C1 segment of cervical spinal cord (tissue), 14 donors: ENCODE measurements at places on chromosomes 6 and 20.

- DNase-seq = no peak
Measured at GRCh38 chr6:19525673-19526072, 311.5 kb upstream of the ID4 start.

DNA sequence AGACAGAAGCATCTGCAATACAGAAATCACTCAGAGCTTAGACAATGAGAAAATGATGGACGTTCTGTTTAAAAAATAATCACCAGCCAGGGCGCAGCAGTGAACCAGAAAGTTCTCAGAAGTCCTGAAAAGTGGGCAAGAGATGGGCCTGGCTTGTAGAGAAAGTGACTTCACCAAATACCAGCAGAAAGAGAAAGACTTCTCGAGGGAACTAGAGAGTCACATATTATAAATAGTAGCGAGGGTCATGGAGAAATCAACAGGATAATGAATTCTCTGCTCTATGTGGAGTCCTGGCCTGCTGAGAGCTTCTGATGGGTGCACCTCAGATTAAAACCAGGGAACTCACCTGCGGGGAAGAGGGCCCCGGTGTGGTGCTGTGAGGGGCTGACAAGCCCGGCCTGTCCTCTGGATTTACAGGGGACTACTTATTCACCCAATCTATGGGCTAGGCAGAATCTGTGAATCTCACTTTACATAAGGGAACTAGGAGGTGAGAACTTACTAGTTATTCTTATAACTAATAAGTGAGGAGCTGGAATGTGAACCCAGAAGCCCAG, 5.6 kb upstream of the RAMACL start:
- no peak for DNase-seq

DNA sequence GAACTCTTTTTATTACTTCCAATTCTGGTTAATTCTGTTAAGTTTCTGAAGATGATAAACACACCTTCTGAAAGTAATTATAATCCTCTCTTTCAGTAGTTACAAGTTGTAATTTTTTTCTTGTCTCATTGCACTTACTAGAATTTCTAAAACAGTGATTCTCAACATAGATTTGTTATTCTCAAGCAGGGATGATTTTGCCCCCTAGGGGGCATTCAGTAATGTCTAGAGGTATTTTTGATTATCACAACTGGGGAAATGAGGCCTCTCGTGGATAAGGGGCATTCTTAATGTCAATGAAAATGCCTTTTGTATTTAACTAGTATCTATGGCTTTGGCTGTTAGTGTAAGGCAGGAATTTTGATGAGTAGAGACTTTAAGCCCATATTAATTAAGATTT, 39.4 kb upstream of the MAFB start:
- no peak for DNase-seq

GRCh38 chr6:165716886-165717285, 53.8 kb upstream of the PDE10A start:
- no peak for DNase-seq

GRCh38 chr6:129882510-129883023, 21.5 kb upstream of the TMEM244 start:
- no peak for DNase-seq

DNA sequence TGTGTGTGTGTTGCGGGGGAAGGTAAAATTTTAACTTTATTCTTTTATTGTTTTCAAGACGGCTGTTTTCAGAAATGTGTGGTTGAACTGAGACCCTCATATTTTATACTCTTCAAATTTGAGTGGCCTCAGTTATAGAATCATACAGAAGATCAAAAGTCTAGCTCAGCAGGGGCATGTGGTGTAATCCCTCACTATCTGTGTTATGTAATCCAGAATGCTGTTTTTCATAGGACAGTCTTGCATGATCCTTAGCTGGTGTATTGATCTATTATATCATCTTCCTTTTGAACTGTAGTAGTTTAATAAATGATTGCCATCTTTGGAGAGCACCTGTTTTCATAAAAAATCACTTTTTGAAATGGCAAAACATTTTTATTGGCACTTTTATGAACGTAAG, 1.4 kb downstream of the PLCB4 start:
- DNase-seq = no peak

DNA sequence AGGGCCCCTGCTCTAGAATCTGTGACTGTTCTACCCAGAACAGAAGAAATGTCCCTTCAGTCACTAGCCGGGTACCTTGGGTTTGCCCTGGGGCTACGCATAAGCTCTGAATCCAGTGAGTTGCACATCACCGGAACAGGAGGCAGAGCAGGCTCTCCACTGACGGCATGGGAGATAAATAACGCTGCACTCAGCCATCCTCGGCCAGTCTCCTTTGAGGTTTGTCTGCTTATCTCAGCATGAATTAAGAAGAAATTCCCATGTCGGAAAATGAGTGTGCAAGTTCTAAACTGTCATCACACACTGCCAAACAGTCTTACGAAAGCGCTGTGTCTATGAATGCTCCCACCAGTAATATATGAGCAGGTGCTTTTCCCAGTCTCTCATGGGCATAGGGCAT, 90.8 kb downstream of the FAM50B start:
- DNase-seq = no peak
